ENCODE measurements at places on chromosomes 5 and 9. TPM values are rescaled to one million over a fixed set of nuclear protein-coding genes. Genes with fewer than 3 reads are reported as not detected.

The MED7 gene
- total RNA-seq: 10.0 TPM

The ARRDC3 gene
- 30.4 TPM for total RNA-seq

The NHP2 gene
- total RNA-seq: 174 TPM

The SPATA31D4 gene
- not detected for total RNA-seq

The GTF3C5 gene
- total RNA-seq: 39.0 TPM

The BTNL8 gene
- total RNA-seq: not detected

The ELL2 gene
- 469 TPM for total RNA-seq

The LRRC19 gene
- total RNA-seq: not detected

The DRD1 gene
- total RNA-seq: not detected

The MPDZ gene
- 31.9 TPM for total RNA-seq

The BARHL1 gene
- not detected for total RNA-seq

The PHF24 gene
- total RNA-seq: not detected

The GARIN3 gene
- total RNA-seq: not detected

The CD274 gene
- 10.3 TPM for total RNA-seq

DNA sequence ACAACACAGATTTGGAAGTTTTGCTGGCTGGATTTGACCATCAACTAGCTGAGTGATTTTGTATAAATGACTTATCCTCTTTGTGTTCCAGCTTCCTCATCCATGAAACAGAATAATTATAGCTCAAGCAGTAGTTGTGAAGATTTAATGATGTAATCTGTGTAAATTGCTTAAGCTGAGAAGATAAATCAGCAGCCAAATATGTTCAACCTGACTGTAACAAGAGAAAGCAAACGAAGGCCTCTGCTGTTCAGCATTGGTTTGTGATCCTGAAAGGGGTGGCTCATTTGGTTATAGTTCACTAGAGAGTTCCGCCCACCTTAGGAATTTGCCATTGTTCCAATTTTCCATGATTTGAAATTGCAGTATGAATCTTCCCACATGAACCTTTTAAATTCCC is 75.7 kb upstream of the CCDC112 start:
- no peak for DNase-seq

DNA sequence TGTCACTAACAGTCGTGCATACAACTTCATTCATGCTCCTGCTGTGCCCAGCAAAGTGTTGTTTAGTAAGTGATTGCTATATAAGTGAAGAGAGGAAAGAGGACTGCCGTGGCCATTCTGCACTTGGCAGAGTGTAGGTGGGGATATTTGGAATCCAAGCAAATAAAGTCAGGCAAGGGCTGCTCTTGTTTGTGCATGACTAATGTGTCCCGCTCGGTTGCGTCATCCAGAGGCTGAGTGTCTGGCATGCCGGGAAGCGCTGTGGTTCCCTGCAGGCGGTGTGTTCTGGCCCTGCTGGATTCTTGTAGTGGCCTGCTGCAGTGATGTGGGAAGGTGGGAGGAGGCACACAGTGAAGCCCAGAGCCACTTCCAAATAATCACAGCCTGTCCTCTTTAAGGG is 136.9 kb upstream of the ANKH start:
- DNase-seq: peak; percentile 93

- no peak for DNase-seq
Measured at GRCh38 chr9:3007326-3007725, 163.4 kb upstream of the PUM3 start.

DNA sequence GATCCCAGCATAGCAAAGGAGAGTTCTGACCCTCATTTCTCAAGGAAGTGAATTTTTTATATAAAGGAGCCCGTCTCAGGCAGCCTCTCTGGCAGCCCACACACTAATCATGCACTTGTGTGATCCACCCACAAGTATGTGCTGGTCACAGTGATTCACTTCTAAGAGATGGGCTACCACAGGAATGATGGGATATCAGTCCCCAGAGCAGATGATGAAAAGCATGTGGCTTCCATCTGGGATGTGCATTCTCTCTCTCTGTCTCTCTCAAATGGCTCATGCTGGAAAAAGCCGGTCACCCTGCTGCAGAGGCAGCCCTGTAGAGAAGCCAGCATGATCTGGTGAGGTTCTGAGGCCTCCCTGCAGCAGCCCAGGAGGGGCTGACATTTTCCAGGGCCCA is 74.2 kb upstream of the ADCY2 start:
- peak; percentile 99 for DNase-seq

DNA sequence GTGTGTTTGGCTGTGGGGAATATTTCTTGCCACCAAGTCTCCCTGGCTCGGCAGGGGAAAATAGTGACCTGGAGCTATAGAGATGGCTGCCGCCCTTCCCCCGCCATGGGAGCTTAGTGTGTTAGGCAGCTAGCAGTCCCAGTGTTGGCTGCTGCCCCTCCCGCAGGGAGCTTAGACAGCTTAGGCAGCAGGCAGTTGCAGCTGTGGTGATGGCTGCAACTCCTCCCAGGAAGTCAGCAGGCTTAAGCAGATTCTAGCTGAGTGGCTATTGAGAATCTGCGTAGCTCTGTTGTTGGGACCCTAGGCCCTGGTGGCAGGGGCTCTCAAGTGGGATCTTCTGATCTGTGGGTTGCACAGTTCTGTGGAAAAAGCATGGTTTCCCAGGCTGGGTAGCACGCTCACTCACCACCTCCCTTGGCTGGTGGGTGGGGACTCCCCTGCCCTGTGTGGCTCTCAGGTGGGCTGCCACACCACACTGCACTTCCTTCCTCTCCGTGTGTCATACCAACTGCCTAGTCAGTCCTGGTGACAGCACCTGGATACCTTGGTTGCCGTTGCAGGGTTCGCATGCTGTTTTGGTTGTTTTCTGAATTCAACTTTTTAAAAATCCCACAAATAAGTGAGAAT is 9.3 kb downstream of the OR1N2 start:
- no peak for DNase-seq

- no peak for DNase-seq
Measured at GRCh38 chr9:80691229-80691628, 998.1 kb downstream of the TLE1 start.

GRCh38 chr5:97010606-97011005 is 74.7 kb downstream of the LNPEP start:
- DNase-seq: no peak

GRCh38 chr9:98108531-98109031 is 10.4 kb downstream of the TRIM14 start:
- DNase-seq: no peak

GRCh38 chr9:131271506-131271931 is 4.8 kb downstream of the FAM78A start:
- DNase-seq: no peak

- no peak for DNase-seq
Measured at GRCh38 chr5:123088031-123088805, 823 bp upstream of the PRDM6 start.

DNA sequence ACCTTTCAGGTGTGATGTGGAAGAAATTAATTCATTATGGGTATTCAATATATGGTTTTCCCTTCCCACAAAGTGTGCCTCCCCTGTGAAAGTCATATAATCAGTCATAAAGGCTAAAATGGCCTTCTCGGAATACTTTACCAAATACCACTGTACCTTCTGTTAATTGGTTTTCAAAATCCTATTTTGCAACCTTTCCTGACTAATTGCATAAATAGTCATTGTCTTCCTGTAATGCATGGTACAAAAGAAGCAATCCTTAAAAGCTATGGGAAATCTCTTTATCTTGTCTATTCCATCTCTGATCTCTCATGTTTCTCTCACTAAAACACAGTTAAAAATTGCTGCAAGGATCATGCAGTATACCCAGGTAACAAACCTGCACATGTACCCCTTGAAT is 44.3 kb upstream of the UGCG start:
- no peak for DNase-seq

DNA sequence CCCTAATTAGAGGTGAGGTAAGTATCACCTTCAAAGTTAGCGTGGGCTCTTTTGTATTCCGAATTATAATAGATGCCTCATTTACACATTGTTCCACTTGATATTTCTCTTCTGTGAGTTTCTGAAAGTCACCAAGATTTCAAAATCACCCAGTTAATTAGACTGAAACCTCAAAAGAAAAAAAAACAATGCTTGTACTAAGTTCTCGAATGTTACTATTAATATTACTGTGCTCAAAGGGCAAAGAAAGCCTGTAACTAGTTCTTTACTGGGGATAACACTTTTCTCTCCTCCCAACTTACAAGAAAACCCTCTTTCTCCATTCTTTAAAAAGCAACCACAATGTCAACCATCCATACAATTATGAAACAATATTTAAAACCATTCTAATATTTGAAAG is 98.5 kb downstream of the STRBP start:
- no peak for DNase-seq

DNA sequence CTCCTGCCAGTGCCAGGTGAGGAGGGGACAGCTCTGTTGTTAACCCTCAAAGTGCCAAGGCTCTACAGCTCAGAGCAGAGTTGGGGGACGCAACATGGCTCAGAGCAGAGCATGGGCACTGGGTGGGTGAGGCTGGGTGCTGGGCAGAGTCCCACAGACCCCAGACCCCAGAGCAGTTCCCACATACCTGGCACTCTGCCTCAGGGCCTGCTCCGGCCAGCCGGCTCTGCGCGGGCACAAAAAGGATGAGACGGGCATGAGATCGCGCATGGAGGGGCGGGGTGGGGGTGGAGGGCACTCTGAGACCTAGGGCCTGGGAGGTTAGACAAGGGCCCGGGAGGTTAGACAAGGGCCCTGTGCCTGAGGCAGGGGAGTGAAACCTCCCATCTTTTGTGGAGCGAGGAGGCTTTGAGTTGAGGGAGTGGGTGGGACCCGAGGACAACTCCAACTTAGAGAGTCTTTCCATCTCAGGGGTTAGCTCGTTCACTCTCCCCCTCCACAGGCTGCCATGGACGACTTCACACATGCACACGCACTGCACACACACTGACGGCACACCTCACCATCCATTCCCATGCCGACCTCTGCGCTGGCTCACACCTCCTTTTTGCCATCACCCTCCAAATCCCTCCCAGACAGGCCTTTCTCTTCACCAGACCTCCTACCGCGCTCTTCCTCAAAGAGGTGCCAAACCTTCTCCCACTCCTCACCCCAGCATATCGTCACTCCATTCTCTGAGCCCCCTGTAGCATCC is 22.0 kb downstream of the PCDH1 start:
- no peak for DNase-seq

- DNase-seq: no peak
Measured at GRCh38 chr9:124088476-124088837, 76.9 kb downstream of the LHX2 start.

DNA sequence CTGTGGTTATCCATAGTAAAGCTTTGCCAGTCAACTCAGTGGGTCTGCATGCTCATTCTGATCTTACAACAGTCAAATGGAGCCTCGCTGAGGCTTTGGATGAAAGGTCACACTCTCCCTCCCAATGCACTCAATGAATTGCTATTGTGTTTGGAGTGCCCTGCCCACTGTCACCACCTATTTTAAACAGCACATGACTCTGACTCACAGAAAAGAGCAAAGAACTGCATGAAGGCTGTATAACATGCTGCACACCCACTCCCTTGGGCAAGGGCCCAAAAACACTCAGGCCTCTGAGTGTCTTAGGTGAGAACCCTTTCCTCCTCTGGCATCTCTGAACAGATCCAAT is 118.7 kb upstream of the CCDC112 start:
- peak; percentile 46 for DNase-seq

- DNase-seq: peak; percentile 48
Measured at GRCh38 chr9:2859776-2860379, 16.0 kb upstream of the PUM3 start.

DNA sequence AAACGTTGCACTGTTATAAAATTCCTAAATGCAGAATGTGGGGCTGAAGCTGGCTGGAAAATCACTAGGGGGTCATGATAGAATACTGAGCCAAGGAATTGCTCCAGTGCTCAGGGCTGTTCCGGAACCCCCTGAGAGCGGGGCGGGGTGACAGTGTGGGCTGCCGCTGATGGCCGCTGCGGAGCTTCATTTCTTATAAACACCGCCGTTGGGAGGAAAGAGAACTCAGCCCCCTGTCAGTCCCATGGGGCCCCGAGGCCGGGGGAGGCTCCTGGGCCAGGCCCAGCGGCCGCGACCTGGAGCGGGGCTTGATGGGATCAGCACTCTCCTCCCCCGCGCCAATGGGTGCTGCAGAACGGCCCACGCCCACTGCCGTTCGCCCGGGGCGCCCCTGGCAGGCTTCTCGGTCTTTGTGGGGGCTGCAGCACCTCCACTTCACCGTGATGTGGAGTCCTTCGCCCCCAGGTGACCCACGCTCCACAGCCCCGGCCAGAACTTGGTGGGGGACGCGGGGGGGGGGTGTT is 5.2 kb upstream of the IRF1 start:
- DNase-seq: peak; percentile 69

DNA sequence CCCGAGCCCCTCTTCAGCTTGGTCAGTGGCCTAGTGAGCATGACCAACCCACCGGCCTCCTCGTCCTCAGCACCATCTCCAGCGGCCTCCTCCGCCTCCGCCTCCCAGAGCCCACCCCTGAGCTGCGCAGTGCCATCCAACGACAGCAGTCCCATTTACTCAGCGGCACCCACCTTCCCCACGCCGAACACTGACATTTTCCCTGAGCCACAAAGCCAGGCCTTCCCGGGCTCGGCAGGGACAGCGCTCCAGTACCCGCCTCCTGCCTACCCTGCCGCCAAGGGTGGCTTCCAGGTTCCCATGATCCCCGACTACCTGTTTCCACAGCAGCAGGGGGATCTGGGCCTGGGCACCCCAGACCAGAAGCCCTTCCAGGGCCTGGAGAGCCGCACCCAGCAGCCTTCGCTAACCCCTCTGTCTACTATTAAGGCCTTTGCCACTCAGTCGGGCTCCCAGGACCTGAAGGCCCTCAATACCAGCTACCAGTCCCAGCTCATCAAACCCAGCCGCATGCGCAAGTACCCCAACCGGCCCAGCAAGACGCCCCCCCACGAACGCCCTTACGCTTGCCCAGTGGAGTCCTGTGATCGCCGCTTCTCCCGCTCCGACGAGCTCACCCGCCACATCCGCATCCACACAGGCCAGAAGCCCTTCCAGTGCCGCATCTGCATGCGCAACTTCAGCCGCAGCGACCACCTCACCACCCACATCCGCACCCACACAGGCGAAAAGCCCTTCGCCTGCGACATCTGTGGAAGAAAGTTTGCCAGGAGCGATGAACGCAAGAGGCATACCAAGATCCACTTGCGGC is 1.8 kb downstream of the EGR1 start:
- peak; percentile 41 for DNase-seq

DNA sequence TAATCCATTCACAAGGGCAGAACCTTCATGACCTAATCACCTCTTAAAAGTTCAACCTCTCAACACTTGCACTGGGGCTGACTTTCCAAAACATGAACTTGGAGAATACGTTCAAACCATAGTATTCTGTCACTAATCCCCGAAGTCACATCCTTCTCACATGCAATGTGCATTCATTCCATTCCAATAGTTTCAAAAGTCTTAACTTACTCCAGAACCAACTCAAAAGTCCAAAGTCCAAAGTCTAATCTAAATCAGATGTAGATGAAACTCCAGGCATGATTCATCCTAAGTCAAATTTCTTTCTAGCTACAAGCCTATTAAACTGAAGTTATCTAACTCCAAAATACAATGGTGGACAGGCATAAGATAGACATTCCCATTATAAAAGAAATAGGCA is 21.7 kb upstream of the ADAMTSL1 start:
- DNase-seq: peak; percentile 24
